Femur (tissue), 1 donor: ENCODE measurements at places on chromosomes 12 and 14.

DNA sequence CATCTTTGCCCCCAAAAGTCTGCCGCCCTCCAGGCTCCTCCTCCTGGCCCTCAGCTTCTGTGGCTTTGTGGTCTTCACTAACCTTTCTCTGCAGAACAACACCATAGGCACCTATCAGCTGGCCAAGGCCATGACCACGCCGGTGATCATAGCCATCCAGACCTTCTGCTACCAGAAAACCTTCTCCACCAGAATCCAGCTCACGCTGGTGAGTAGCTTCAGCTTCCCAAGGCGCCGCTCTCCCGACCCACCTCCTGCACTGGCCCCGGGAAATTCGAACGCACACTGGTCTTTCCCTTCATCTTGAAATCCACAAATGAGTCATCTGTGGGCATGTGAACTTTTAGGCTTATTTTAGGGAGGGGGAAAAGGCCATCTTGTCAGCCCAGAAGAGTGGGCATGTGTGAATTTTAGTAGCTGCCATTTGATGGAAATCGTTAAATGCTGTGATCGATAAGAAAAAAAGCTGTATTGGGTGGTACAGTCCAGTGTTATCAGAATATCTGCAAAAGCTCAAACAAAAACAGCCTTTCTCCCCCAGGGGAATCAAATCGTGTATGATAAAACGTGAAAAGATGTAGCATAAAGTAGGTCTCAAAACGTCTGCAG, 700 bp downstream of the SLC35E3 start:
- peak; percentile 71 for DNase-seq

DNA sequence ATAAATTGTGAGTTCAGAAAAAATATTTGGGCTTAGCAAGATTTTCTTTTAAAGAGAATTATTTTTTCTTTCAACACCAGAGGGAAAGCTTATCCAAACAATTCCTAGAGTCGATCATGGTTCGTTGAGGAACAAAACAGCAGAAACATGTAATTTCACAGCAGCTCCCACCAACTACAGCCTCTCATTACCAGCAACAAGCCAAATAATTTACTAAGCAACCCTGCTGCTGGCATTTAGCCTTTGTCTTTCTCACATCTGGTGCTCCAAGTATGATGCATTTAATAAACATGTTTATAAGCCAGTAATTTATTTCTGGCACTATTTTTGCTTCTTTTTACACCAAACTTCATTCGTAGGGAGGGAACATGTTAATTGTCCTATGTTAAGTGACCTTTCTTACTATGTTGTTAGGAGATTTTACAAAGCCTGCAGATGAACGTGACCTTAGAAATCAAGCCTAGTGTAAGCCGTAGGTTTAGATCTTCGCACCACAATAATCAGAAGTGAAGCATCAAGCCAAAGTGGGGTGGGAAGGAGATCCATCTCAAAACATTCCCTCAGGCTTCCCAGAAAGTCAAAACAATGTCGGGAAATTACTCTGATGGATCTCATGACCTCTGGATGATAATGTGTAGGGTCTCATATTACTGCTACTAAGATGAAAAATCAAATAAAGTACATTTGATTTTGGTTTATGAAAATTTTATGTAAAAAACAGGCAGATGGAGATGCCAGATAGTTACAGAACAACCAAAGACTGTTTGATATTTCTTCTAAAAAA, 128.4 kb downstream of the RPAP3 start:
- DNase-seq, result no peak

DNA sequence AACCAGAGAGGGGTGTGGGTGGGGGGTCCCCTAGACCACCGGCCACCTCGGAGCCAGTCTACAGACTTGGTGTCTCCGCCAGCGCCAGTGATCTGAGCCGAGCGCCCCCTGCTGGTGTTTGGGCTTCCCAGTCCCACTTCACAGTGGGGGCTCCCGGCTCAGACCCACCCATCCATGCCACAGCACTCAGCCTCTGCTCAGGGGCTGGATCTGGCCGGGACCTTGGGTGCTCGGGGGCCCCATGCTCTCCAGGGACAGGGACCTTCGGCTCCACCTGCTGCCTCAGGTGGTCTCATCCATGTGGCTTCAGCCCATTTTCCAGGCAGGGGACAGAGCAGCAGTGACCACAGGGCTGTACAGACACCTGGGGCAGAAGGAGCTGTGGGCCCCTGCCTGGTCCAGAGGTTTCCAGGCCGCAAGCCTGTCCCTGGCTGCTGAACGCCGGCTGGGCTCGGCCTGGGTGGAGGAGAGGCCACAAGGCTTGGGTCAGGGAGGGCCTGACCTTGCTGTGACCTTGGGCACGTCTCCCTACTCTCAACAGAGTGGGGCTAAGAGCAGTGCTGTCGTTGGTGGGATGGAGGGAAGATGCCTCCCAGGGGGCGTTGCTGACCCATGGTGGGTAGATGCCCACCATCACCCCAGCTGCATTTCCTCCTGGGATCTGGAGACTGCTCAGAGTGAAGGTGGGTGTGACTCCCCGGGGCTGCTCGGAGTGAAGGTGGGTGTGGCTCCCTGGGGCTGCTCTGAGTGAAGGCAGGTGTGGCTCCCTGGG, 86.3 kb downstream of the KIF26A start:
- DNase-seq, result no peak

GRCh38 chr12:116717466-116718437, 20.1 kb downstream of the SPRING1 start:
- DNase-seq, result peak; percentile 85

- no peak for DNase-seq
These were observed 27.3 kb upstream of the EMP1 start for GRCh38 chr12:13169272-13169671.

GRCh38 chr14:96754162-96754844, 42.9 kb upstream of the VRK1 start:
- DNase-seq, result no peak

DNA sequence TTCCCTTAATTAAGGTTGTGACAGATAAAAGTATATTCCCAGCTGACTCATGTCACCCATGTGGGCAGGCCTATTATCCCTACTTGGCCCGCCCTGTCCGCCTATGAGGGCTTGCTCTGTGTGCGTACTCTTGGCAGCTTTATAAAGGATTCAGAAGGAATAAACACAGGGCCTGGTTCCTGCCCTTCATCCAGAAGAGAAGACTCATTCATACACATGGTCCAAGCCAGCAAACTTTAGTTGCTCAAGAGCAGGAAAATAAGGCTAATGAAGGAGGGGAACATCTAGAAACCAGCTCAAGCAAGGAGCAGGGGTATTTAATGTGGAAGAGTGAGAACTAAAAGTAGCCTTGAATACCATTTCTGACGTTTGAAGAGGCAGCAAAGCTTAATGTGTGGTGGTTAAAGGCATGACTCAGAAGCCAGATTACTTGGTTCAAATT, 141.9 kb downstream of the CRADD start:
- DNase-seq, result no peak

- DNase-seq, result no peak
These were observed 13.1 kb downstream of the NAA30 start for GRCh38 chr14:57403521-57403864.

GRCh38 chr12:24135158-24135850, 185.8 kb upstream of the SOX5 start:
- DNase-seq, result no peak

GRCh38 chr12:110093631-110094311, 30.4 kb upstream of the IFT81 start:
- DNase-seq, result no peak

DNA sequence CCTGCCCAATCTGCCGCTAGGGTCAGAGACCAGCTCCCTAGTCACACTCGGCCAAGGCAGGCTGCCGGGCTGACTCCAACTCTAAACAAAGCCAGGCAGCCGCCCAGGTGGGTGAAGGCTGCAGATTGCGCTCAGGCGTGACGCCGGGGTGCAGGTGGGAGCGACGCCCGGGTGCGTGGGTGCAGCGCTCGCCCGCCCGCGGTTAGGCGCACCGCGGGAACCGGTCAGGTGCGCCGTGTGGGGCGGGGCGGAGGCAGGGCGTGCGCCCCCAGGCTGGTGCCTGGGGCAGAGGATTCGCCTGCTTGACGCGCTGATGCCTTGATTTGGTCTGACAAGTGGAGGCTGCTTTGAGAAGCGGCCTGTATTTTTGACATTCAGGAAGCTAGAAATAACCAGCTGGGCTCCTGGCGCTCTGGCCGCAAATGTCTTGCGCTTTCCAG, 126.7 kb upstream of the HIF1A start:
- DNase-seq, result no peak
